ENCODE measurements at places on chromosomes 1 and 21.

DNA sequence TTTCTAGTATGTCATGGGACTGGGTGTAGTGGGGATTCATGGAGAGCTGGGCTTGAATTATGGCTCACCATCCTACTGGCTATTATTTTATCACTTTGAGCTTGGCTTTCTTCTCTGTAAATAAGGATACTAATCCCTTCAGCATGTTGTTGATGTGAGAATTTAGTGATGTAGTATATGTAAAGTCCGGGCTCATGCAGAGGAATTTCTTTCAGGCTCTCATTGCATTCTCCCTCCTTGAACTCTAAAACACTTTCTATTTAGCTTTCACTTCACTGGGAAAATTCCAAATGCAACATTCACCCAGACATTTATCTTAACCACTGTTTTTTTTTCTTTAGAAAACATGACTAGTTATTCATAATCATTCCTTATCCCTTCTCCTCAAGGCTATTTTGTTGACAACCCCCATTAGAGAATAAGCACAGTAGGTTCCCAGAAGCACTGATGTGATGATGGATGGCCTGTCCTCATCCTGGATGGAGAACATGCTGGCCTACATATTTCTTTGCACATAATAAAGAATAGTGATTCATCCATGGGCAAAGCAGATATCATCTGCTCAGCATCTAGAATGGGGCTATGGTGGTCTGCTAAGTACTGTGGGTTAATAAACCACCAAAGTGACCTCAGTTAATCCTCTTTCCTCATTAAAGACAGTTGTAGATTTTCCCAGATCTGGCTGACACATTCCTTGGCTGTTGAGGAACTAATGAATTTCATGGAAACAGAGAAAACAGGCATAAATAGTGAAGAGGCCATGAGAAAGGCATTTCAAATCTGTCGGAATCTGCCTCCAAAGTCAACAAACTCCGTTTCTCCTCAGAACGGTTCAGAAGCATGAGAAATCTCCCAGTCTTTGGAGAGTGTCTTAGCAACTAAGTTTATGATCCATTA, 68.0 kb upstream of the CYP2J2 start:
- no peak for DNase-seq

DNA sequence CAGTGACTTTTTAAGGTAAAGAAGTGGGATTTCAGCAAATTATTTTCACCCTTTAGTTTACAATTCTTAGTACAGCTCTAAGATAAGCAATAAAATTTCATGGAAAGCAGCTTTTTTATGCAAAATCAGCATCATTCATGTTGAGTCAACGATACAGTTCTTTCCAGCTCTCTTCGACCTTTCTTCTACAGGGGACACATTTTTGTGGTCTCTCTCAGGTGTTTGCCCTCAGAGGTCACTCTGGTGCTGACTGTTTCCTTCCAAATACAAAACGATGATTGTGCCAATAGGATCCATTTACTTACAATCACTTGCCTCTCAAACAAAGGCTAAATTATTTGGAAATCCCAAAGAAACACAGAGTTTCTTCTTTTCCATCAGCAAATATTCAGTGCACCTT, 51.0 kb downstream of the PSMG1 start:
- no peak for DNase-seq

DNA sequence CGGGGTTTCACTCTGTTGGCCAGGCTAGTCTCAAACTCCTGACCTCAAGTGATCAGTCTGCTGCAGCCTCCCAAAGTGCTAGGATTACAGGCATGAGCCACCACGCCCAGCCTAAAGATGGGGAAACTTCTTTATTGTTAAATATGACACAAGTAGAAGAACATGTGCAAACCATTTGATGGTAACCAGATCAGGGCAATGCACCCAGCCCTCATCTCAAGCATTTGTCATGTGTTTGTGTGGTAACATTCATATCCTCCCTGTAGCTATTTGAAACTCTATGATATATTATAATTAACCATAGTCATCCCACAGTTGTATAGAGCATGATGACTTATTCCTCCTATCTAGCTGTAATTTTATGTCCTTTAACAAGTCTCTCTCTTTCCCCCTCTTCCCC, 119.5 kb upstream of the TMPRSS2 start:
- no peak for DNase-seq

GRCh38 chr1:47104816-47105215, 32.4 kb upstream of the CYP4A22 start:
- DNase-seq, result no peak

DNA sequence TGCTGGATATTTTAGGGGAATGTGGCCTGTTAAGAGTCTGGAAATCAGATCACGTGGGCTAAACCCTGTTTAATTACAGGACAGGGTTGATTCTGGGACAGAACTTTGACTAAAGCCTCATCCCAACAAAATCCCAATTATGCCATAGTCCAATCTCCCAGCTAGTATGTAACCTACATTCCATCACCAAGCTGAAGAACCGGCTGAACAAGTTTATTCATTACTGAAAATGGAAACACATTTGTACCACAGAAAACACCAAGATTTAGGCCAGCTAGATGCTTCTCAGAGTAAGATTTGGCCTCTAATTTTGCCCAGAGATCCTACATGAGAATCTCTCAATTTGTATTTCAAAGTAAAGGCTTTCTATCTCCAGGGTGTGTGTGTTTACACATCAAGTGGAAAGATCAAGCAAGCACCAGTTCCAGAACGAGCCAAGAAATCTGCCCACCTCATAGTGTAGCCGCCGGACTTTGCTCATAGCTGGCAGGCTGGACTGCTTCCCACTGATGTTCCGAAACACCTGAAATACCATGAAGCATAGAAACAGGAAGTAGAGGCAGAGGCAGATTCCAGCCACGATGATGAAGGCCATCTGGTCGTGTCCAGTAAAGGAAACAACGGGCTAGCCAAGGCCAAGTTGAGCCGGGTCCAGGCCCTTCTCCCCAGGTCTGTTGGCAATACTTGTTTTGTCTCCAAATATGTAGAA, 86.8 kb downstream of the WLS start:
- DNase-seq, result no peak

DNA sequence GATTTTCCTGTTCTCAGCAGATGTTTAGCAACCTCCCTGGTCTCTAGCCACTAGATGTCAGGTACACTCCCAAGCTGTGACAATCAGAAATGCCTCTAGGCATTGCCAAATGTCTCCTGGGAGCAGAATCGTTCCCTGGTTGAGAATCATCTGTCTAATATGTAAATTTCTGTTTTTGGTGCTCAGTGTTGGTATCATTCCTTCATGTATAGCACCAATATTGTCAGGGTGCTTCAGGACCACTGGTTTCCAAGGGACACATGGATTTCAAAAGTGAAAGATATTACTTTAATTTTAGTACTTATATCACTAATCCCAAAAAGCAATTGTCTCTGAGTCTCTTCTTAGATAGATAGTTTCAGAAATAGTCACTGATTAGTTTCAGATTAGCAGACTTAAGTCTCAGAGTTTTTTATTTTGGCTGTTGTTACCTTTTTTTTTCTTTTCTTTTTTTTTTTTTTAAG, 160.1 kb downstream of the PTPRC start:
- no peak for DNase-seq

DNA sequence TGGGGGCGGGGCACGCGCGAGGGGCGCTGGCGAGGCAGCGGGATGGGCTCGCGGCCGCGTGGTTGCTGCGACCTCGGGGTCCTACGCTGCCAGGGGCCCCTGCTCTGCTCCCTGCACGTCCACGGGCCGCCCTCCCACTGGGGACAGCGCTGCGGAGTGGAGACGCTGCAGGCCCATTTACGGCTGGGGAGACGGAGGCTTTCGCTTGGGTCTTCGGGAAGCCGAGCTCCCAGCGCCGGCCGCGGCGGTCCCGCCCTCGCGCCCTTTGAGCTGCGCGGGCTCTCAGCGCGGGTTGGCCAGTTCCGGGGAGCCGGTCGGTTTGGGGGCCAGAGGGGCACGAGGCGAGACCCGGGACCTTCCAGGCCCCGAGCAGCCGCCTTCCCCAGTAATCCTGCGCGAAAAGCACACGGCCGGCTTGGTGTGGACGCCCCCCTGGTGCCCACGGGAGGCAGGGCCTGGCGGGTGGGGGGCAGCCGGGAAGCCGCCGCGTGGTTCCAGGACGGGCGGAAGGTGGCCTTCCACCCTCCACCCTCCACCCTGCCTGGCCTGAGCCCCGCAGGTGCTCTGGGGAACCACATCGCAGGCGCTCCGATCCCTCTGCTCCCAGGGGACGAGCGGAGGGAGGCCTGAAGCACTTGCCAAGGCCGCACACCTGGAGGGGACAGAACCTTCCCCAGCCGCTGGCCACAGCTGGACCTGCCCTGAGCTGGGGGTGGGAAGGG, 570 bp upstream of the PEX10 start:
- DNase-seq, result no peak

- DNase-seq, result no peak
Measured at GRCh38 chr1:18299441-18300338, 181.0 kb upstream of the KLHDC7A start.

GRCh38 chr1:172832006-172832725, 173.3 kb downstream of the FASLG start:
- DNase-seq, result no peak

- no peak for DNase-seq
Measured at GRCh38 chr1:245131026-245131393, 23.8 kb upstream of the KIF26B start.

DNA sequence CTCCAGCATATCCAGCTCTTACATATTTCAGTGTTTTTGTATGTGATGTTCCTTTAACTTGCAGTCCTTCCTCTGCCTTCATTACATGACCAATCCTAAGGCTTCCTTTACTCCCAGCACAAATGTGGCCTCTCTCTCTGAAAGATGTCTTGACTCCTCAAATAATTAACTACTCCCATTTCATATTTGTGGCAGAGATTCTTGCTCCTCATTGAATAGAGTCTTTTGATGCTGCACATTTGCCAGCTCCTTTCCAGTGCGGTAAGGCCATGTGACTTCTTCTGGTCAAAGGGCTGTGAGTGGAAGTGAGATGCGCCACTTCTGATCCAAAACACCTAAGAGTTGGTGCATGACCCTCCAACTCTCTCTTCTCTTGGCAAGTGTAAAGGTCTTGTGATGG, 19.1 kb upstream of the LAMC1 start:
- DNase-seq, result no peak

GRCh38 chr1:168751195-168751650, 22.2 kb upstream of the DPT start:
- DNase-seq, result no peak

- DNase-seq, result no peak
Measured at GRCh38 chr1:179754041-179754624, 11.0 kb downstream of the FAM163A start.

GRCh38 chr1:58155418-58156123, 391.0 kb downstream of the OMA1 start:
- DNase-seq, result no peak

GRCh38 chr21:45257673-45258341, 29.9 kb downstream of the POFUT2 start:
- no peak for DNase-seq

- no peak for DNase-seq
Measured at GRCh38 chr1:154469844-154470560, 32.0 kb upstream of the TDRD10 start.

DNA sequence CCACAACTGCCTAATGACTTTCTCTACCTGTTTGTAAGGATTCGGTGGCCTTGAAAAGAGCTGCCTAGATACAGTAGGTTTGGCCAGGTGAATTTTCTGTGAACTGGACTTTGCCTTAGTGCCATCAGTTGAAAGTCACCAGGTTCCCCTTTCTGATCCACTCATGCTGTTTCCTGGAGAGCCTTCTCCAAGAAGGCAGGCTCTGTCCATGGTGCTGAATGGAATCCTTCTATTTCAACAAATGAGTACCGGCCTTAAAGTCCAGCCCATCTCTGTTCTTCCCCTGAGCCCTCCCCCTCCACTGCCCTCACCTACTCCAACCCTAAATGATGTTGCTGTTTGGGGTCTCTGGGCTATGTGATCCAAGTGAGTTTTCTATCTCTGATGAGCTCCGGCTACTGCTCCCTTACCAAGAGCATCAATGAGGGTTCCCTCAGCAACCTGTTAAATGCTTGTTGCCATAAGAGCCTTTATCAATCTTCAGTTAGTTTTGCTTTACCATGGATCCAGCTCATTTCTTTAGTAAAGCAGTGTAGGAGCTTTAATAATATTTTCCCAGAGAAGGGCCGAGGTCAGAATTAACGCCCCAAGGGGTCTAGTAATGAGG, 500.4 kb downstream of the PTPRU start:
- no peak for DNase-seq

GRCh38 chr1:196910215-196910614, 22.4 kb downstream of the CFHR4 start:
- no peak for DNase-seq

GRCh38 chr1:154833841-154834240, 36.2 kb downstream of the KCNN3 start:
- DNase-seq, result no peak

- no peak for DNase-seq
Measured at GRCh38 chr1:206855859-206856258, 9.6 kb upstream of the IL20 start.

- DNase-seq, result no peak
Measured at GRCh38 chr1:115296981-115297380, 41.1 kb downstream of the NGF start.

GRCh38 chr1:215405211-215405610, 161.9 kb upstream of the KCTD3 start:
- no peak for DNase-seq

DNA sequence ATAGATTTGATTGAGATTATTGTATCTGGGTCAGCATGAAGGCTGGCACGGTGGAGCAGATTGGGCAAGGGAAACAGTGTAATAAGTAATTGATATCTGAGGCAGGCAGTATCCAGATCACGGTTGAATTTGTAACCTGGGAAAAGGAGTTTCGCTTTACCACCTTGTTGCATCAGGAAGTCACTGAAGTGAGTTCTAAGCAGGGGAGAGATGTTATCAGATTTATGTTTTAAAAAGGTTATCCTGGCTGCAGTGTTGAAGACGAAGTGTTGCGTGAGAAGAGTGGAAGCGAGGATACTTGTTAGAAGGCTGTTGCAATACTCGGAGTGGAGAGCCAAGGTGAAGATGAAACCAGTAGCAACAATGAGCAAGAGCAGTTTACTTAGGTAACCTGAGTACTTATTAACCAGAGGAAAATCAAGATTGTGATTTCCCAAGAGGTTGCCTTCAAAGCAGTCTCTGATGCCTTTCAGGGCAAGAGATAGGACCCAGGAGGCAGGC, 77.8 kb downstream of the LHX9 start:
- DNase-seq, result no peak

GRCh38 chr21:39016740-39017315, 166.4 kb downstream of the PSMG1 start:
- no peak for DNase-seq

All from activated T-cell treated with anti-CD3 and anti-CD28 coated beads for 24 hours (primary cell).